Right cardiac atrium (tissue), 5 donors: ENCODE measurements at places on chromosomes 6 and 20. TPM values are rescaled to one million over a fixed set of nuclear protein-coding genes. Genes with fewer than 3 reads are reported as not detected.

GRCh38 chr20:35497780-35498189 lies 31.7 kb downstream of the C20orf173 start:
- peak; percentile 86 for DNase-seq

GRCh38 chr6:141326426-141326825 lies 806.3 kb upstream of the GJE1 start:
- no peak for DNase-seq

DNA sequence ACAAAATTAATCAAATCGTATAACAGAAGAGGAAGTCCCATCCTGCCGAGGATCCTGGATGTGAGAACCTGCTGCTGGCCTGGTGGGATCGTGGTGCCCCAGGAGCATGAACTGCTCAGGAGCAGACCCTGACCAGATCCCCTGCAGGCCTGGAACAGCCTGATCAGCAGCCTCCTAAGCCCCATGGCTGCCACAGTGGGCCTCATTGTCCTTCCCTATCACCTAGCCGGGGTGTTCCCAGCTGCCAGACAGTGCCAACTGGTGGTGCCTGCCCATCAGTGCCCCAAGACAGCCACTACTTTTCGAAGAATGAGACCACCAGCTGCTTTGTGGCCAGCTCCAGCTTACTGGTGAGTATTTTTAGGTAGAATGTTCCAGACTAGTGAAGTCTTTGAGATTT lies 19.6 kb upstream of the MAS1L start:
- DNase-seq = no peak

GRCh38 chr20:51529081-51529681 lies 13.3 kb downstream of the NFATC2 start:
- no peak for DNase-seq

DNA sequence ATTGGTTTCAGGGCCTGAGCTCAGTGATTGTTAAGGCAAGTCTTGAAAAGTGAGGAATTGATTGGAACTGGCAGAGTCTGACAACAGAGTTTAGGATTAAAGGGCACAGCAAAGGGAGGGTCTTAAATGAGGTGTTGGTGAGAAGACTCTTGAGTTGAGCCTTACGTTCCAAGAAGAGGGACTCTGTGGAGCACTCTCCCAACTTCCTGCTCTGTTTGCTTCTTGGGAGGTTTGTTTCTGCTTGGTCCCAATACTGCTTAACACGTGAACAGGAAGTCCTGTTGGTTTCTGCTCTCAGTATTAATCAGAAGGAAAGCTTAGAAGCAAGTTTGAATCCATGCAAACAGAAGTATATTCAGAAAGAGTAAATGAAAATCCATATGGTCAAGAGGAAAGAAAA lies 15.6 kb upstream of the SYNDIG1 start:
- no peak for DNase-seq

- no peak for DNase-seq
Observed at GRCh38 chr20:47370850-47371782, 14.6 kb upstream of the ZMYND8 start.

GRCh38 chr6:53103993-53104675 lies 38.9 kb downstream of the FBXO9 start:
- no peak for DNase-seq

DNA sequence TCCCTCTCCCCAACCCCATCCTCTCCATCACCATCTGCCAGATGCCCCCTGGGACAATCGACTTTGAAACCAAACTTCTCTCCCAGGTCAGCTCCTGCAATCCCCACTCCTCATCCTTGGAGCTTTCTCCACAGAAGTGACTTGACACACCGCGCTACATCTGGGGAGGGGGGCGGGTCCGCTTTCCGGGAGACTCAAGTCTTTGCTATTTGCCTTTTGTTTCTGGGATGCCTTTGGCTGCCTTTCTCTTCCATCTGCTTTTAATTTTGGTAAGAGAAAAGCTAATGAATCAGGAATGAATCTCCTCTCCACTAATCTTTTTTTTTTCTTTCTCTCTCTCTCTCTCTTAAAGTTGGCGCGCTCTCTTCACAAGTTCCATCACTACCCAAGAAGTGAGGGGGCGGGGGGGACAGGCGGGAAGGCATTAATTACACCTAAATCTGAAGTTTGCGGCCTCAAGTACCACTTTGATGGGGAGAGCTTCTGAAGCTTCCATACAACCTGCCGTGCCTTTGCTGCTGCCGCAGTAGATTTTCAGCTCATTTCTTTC lies 664 bp upstream of the TPBG start:
- no peak for DNase-seq

GRCh38 chr20:47040506-47041125 lies 146.0 kb downstream of the EYA2 start:
- DNase-seq = no peak

DNA sequence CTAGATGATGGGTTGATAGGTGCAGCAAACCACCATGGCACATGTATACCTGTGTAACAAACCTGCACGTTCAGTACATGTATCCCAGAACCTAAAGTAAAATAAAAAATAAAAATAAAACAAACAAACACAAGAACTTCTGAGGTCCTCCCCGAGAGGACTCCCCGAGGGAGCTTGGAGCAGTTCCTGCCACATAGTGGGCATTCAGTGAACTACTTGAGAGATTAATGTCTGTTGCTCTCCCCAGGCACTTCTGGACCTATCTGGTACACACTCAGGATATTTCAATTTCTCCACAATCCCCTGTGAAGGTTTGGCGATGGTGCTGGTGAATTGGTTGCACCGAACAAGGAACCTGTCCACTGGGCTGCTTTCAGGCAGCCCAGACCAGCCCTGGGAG lies 311.2 kb downstream of the ESR1 start:
- no peak for DNase-seq

- no peak for DNase-seq
Observed at GRCh38 chr6:37321101-37321500, 32.7 kb upstream of the RNF8 start.

DNA sequence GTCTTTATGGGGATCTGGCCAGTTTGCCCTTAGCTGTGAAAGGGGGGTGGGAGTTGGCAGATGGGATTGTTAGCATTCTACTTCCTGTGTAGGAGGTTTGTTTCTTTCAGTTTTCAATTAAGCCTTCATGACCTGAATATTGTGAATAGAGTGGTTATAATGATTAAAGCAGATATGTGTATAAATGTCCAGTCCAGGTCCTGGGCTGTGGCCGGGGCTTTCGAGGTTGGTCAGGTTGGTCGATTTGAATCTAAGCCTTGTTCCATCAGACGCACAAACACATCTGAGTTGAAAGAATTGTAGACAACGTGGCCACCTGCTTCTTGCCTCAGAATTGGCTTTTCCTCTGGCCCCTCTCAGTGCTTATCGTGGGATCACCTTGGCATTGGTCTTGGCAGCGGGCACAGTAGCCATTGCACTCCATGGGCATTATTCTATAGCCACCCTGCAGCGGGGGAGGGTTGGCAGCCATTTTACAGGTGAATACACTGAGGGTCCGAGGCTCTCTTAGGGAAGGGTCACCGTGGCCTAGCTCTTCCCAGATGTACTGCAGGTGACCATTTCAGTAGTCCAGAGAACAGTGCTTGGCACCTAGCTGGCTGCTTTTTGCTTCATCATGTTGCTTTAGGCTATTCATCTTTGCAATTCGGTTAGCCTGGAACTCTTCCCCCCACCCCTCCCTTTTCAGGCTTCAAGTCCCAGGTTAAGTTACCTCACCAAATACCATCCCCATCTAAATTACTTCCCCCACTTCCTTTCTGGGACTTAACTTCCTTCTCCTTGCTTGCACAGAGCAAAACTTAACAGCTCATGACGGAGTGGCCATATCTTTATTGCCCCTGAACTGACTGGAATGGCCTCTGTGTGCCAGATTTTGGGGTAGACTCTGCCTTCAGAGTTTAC lies 1.1 kb downstream of the RNF114 start:
- DNase-seq = no peak

- no peak for DNase-seq
Observed at GRCh38 chr6:14274016-14274415, 156.4 kb downstream of the CD83 start.

- no peak for DNase-seq
Observed at GRCh38 chr6:109318328-109318876, 63.9 kb downstream of the CD164 start.

GRCh38 chr6:119454714-119455113 lies 105.2 kb upstream of the MAN1A1 start:
- no peak for DNase-seq

DNA sequence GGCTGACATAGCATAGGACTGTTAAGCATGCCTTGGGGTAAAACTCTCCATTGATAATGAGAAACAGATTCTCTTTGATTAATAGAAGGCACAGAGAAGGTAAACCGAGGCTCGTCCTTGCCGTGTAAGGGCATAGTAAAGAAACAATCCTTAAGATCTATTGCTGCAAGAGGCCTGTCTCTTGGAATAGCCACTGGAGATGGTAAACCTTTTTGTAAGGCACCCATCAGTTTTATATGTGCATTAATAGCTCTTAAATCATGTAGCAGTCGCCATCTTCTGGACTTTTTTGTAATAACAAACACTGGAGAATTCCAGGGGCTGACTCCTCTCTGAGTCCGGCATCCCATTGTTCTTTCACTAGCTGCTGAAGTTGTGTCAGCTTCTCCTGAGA lies 8.4 kb upstream of the ABHD12 start:
- DNase-seq = no peak

DNA sequence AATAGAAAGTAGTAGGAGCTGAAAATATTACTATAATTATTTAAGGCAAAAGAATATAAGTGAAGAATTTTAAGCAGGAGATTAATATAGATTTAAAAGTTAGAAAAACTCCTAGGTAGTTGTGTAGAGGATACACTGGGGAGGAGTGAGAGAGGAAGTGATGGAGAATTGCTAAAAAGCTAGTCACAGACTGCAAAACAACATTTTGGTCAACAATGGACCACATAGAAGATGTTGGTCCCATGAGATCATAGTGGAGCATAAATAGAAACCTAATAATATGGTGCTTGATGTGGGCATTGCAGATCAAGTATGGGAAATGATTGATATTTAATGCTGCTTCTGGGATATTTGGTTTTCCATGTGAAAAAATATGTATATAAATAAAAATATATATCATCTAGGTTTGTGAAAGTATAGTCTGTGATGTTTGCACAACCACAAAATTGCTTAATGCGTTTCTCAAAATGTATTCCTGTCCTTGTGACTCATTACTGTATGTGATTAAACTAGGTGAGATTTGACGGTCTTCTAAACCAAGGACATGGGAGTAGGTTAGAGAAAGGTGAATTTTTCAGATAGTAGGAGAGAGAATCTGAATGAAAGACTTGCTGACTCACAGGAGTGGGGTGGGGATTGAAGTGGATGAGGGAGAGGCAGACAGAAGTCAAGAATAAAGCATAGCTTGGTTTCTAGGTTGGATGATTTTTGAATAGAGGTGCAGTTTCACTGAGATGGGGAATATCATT lies 174.0 kb downstream of the BCKDHB start:
- DNase-seq = no peak

GRCh38 chr6:42452171-42453030 lies 675 bp upstream of the TRERF1 start:
- peak; percentile 69 for DNase-seq

GRCh38 chr6:137259349-137259748 lies 40.2 kb upstream of the IFNGR1 start:
- DNase-seq = no peak

GRCh38 chr6:39561536-39562266 lies 163.5 kb downstream of the KIF6 start:
- no peak for DNase-seq

DNA sequence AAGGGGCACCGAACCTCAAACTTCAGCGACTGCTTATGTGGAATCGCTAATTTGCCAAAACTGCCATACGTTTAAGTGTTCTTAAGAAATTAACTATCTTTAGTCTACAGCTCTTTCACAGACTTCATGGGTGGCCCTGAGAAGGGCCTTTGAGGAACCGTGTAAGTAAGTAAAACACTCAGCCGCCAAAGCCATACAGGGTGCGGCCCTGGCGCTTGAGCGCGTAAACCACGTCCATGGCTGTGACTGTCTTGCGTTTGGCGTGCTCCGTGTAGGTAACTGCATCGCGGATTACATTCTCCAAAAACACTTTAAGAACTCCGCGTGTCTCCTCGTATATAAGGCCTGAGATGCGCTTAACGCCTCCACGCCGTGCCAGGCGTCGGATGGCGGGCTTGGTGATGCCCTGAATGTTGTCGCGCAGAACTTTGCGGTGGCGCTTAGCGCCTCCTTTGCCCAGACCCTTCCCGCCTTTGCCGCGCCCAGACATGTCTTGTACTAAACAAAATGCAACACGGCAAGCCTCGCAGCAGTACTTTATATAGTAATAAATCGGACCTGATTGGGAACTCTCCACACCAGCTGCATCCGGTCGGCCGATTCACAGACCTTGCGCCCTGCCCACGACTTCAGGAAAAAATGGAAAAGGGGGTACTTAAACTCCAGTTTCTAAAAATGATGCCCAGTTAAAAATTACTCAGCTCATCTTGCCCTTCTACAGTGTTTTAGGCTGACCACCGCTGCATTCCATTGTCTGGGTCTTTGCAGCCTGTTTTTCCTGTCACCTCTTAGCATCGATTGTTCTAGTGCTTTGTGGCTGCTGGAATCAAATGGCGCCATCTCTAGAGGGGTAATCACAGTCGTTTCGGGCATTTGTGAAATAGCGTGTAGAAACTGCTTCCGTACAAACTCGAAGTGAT lies 38.9 kb downstream of the OR2B2 start:
- peak; percentile 36 for DNase-seq

DNA sequence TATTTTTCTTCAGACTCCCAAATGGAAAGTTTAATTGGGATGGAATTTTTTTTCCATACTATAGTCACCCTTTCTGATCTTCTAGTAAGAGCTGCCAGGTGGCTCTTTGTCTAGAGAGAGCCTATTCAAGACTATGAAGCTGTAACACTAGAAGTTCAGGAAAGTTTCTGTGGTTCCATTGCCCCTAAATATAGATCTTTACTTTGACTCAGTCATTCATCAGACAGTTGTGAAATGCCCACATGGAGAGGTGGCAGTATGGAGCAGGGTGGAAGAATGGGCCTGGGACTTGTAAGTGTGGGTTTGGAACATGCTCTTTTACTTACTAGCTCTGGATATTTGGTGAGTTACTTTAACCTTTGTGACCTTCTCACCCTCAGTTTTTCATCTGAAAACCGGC lies 87.8 kb downstream of the CTNNBL1 start:
- DNase-seq = no peak

Gene TUBB1
- 0.12 TPM for total RNA-seq

Gene ZCCHC3
- 13.6 TPM for total RNA-seq

Gene STXBP5
- 13.0 TPM for total RNA-seq

Gene GINS1
- total RNA-seq = 0.85 TPM

Gene TBX18
- 9.9 TPM for total RNA-seq

Gene CHD6
- total RNA-seq = 49.2 TPM

Gene MYH7B
- total RNA-seq = 43.3 TPM

Gene CCM2L
- 5.6 TPM for total RNA-seq

Gene COL9A3
- total RNA-seq = 6.9 TPM

Gene FKBP1C
- not detected for total RNA-seq
